ENCODE measurements at places on chromosomes 4 and X. TPM values are rescaled to one million over a fixed set of nuclear protein-coding genes. Genes with fewer than 3 reads are reported as not detected.

The GABRG1 gene
- 0.22 TPM for total RNA-seq

GRCh38 chr4:141229408-141230101 is 8.9 kb downstream of the ZNF330 start:
- no peak overlapping the region for H3K4me3 ChIP-seq
- no peaks in the 10 kb centered on the region for H3K4me1 ChIP-seq
- peaks cover 88% of the 10 kb centered on the region for H3K36me3 ChIP-seq
- no peak for DNase-seq

DNA sequence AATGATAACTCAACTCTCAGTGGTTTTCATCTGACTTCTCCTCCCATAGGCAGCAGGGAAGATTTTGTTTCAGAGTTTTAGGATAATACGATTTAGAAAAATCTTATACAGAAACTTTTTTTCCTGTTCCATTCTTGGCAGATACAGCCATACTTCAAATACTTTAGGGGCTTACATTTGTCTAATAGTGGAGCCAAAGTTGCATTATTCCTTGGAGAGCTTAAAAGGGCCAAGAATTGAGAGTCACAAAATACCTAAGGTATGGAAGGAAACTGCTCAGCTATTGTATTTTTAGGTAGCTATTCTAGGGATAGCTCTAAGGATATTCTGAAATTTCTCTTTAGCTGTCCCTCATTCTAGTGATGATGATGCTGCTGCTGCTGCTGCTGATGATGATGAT is 132.9 kb upstream of the PTCHD1 start:
- H3K4me1 ChIP-seq, result no peaks in the 10 kb centered on the region
- no peaks in the 10 kb centered on the region for H3K36me3 ChIP-seq
- H3K27me3 ChIP-seq, result no peaks in the 10 kb centered on the region
- DNase-seq, result no peak
- H3K4me3 ChIP-seq, result no peak overlapping the region

DNA sequence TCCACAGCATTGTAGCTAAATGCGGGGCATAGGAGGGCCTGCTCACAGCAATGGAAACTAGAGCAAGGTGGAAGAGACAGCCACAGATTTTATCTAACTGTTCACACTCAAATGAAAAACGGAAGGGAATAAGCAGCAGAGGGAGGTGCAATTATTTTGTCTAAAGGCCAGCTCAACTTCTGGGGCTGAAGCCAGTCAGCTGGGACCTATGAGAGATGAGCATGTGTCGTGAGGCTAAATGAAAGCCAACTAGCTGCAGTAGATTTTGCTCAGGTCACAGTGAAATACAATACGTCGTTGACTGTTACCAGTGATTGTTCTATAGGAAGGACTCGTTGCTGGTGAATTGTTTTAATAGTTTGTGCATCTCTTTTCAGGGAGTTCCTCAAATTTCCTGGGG is 26.4 kb upstream of the FGFBP2 start:
- no peak overlapping the region for H3K4me3 ChIP-seq
- peaks cover 3% of the 10 kb centered on the region for H3K27me3 ChIP-seq
- no peak for DNase-seq
- H3K27ac ChIP-seq, result no peak overlapping the region
